Bronchus fibroblast of lung (primary cell): ENCODE measurements at places on chromosomes 3 and 15. TPM values are rescaled to one million over a fixed set of nuclear protein-coding genes. Genes with fewer than 3 reads are reported as not detected.

DUOX1 gene
- total RNA-seq: under 0.01 TPM in 1 of 2 replicates, not detected in the other

SI gene
- total RNA-seq: not detected in 2 replicates

DNAJC13 gene
- 23.3 and 27.1 TPM in 2 replicates for total RNA-seq

AMIGO3 gene
- 0.50 and 1.2 TPM in 2 replicates for total RNA-seq

LRRC34 gene
- 4.6 and 7.1 TPM in 2 replicates for total RNA-seq

ABHD17C gene
- 5.2 and 6.1 TPM in 2 replicates for total RNA-seq

FSIP1 gene
- 0.15 and 0.17 TPM in 2 replicates for total RNA-seq

IP6K2 gene
- total RNA-seq: 70.3 and 83.2 TPM in 2 replicates

KNG1 gene
- total RNA-seq: not detected in 2 replicates

POTEB gene
- not detected in 2 replicates for total RNA-seq

CYP11A1 gene
- 0.30 and 0.84 TPM in 2 replicates for total RNA-seq

KNL1 gene
- 15.5 and 21.4 TPM in 2 replicates for total RNA-seq

HCN4 gene
- not detected in 2 replicates for total RNA-seq
